ENCODE measurements at places on chromosomes 1 and 21. TPM values are rescaled to one million over a fixed set of nuclear protein-coding genes. Genes with fewer than 3 reads are reported as not detected.

Gene GLUL
- 283 TPM for polyA plus RNA-seq

Gene C1orf167
- polyA plus RNA-seq: 0.06 TPM

Gene ALPL
- 25.1 TPM for polyA plus RNA-seq

Gene IL24
- 0.47 TPM for polyA plus RNA-seq

Gene IL19
- polyA plus RNA-seq: 0.51 TPM

Gene TCHHL1
- polyA plus RNA-seq: not detected

Gene RIMKLA
- 0.49 TPM for polyA plus RNA-seq

Gene PGLYRP3
- not detected for polyA plus RNA-seq

Gene STPG1
- polyA plus RNA-seq: 13.7 TPM

Gene NBPF6
- polyA plus RNA-seq: not detected

Gene C1orf115
- 26.2 TPM for polyA plus RNA-seq

Gene CYP4A11
- polyA plus RNA-seq: 64.5 TPM

Gene RGS16
- polyA plus RNA-seq: 1.4 TPM

Gene SPRR5
- polyA plus RNA-seq: not detected

Gene KIF14
- polyA plus RNA-seq: 6.8 TPM

Gene GPR161
- 19.1 TPM for polyA plus RNA-seq

Gene MTARC2
- polyA plus RNA-seq: 55.4 TPM

Gene SPATA1
- 1.2 TPM for polyA plus RNA-seq

Gene HMCN1
- polyA plus RNA-seq: 58.8 TPM

Gene IVL
- 0.33 TPM for polyA plus RNA-seq

Gene FCRL1
- polyA plus RNA-seq: not detected

Gene DPT
- polyA plus RNA-seq: not detected

Gene C2CD4D
- 0.28 TPM for polyA plus RNA-seq

Gene CD1E
- polyA plus RNA-seq: not detected

Gene DMRTA2
- not detected for polyA plus RNA-seq

Data from left renal cortex interstitium (tissue), 4 donors.